ENCODE measurements at places on chromosomes 5 and 9. TPM values are rescaled to one million over a fixed set of nuclear protein-coding genes. Genes with fewer than 3 reads are reported as not detected.

SHISAL2B gene
- polyA plus RNA-seq, result not detected

ESM1 gene
- 13.8 TPM for polyA plus RNA-seq

GDF9 gene
- polyA plus RNA-seq, result 1.9 TPM

GMCL2 gene
- polyA plus RNA-seq, result not detected

SMIM32 gene
- 12.5 TPM for polyA plus RNA-seq

GRCh38 chr5:62214701-62215100 is 91.3 kb upstream of the KIF2A start:
- no peak for DNase-seq

DNA sequence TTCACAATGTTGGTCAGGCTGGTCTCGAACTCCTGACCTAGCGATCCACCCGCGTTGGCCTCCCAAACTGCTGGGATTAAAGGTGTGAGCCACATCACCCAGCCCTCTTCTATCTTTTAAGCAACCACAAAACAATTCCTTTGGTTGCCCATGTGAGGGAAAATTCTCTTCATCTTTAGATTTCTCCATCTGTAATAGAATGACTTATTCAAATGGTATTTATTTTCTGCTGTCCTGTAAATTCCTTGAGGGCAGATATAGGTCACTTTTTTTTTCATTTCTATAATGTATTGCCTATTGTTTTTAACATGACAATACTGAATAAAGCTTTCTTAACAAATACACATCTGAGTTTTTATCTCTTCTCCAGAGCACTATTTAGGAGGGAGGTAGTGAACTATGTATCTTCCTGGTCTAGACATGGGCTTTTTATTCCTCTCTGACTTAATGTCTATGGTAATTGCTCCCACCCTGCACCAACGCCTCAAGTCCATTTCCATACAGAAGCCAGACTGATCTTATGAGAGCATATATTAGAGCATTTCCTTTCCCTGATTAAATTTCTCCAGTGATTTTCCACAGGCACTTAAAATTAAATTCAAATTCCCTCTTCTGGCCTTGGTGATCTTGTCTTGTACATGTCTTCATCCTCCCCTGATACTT is 595.6 kb downstream of the CAAP1 start:
- no peak for DNase-seq

DNA sequence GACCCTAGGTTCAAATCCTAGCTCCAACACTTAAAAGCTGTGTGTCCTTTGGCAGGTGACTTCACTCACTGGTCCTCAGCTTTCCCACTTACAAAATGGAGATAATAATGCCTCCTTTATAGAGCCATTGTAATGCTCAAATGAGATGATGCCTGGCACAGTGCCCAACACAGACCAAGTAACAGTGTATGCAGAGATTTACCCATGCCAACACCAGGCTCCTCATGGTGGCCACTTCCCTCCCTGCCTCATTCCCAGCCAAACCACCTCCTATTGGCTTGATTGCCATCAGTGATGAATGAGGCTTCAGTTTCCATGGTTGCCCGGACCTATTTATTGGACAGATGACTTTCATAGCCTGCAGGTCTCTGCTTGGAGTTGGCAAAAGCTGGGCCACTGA is 469.4 kb downstream of the CDK5RAP2 start:
- no peak for DNase-seq

DNA sequence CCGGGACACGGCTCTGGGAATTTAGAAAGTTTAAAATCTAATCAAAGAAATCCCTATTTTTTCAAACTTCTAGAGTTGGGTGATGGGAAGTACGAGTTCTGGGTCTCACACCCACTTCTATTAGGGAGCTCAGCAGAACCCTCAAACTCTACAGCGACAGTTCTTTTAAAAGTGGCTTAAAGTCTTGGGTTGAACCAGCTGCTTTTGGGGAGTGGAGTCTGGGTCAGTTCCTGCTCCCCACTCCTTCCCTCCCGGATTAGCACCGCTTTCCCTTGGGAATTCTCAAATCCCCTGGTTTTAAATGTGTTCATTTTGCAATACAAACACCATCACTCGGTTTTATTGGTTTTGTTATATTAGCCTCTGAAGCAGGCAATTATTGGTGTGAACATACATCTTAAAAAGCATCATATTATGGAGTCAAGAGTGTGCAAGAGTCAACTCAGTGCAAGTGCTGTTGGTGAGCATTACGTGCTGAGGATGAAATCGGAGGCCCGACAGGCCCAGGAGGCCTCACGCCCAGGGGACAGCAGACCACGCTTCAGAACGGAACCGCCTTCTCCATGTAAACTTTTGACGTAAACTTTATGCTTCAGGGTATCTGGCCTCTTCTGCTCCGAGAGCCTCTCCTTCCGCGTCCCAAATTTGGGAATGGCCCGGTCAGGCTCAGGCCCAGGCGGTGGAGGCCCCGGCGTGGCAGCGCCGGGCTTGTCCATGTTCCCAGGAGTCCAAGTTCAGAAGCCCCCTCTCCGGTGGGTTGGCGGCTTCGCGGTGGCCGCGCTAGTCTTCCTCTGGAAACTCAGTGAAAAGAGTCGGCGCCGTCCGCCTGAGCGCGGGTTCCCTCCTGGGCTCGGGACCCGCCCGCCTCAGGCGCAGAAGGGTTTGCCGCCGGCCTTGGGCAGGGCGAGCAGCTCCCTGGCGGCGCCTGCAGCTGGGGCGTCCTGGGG is 5.3 kb downstream of the IRX4 start:
- no peak for DNase-seq

GRCh38 chr9:114607671-114608524 is 3.2 kb upstream of the TMEM268 start:
- DNase-seq, result no peak

DNA sequence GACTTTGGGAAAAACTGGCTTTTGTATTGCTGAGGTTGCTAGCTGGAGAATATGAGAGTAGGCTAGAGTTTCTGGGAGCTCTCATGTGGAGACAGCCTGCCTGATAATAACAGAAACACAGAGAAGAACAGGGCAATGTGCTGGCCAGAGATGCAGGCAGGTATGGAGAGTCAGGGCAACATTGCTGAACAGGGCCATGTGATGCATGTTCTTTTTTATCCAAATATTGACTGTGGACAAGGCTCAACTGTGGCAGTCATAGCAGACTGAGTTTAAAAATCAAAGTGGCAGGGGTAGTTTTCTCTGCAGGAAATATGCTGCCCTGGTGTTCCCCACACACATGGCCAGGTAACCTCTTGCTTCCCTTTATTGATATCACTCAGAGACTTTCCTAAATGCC is 381.1 kb downstream of the RASEF start:
- no peak for DNase-seq

GRCh38 chr5:63805151-63805550 is 157.1 kb downstream of the HTR1A start:
- no peak for DNase-seq

DNA sequence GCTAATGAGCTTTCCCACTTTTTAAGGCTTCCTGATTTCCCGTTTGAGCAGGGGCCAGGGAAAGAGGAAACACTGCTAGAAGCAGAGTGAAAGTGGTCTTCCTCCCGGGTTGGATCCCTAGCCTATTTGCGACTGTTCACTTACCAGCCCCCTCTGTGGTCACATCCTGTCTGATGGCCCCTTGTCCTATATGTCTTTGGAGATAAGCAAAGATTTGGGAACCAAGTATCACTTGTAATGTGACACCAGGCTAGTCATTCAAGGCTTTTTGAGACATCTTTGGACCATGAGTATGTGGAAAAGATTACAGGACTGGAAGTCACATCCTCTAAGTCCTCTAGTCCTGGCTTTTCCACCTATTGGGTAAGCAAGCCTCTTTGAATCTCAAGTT is 6.1 kb downstream of the DNAJB5 start:
- no peak for DNase-seq

- no peak for DNase-seq
Measured at GRCh38 chr5:100161868-100162267, 373.3 kb upstream of the FAM174A start.

GRCh38 chr5:98570010-98570409 is 203.5 kb upstream of the RGMB start:
- DNase-seq, result no peak

GRCh38 chr5:135568923-135569360 is 9.8 kb downstream of the CXCL14 start:
- no peak for DNase-seq

DNA sequence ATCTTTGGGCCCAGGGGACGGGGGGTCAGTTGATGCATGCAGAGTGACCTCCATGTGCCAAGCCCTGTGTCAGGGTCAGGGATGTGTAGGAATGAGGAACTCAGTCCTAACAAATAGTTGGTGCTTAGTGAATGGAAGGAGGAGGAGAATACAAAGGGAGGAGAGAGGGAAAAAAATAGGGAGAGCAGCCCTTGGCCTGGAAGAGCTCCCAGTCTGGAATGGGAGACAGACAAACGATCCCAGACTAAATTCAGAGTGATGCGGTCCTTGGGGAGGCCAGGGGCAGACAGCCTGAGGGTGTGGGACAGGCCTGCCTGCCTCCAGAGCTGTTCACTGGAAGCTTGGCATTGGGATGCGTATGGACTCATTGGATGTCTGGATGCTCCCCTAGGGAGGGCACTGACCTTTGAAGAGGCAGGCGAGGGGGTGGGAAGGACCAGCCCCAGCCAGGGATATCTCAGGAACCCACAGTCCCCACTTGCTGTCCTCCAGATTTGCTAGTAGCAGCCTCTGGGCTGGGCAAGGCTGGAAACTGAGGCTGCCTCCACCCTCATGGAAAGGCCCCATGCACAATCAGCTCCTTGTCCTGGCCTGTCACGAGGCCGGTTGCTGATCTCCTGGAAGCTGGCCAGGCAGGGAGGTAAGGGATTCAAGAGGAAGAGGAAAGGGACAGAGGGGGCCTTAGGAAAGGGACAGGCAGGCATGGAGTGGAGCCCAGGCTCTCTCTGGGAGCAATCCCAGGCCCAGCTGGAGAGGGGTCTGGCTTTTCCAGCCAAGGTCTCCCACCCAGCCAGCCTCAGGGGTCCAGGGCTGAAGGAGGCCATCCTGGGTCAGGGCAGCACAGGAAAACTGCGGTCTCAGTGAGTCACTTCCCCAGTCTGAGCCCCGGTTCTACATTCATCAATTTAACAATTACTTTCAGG is 69.0 kb upstream of the GGTA1 start:
- no peak for DNase-seq
